ENCODE measurements at places on chromosomes 1 and 21.

- peak; percentile 35 for DNase-seq
These were observed 787 bp downstream of the PTGFR start for GRCh38 chr1:78491451-78492071.

GRCh38 chr1:1618396-1619068, 3.2 kb downstream of the MIB2 start:
- no peak for DNase-seq

DNA sequence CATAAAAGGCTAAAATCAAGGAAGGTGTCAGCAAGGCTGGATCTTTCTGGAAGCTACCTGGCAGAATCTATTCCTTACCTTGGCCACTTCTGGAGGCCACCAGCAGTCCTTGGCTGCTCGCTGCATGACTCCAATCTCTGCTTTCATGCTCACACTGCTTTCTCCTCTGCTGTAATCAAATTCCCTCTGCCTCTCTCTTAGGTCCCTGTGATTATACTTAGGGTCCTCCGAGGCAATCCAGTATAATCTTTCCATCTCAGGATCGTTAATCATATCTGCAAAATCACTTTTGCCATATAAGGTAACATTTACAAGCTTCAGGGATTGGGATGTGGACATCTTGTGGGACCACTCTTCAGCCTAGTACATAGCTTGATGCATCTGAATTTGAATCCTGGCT, 110.7 kb upstream of the IVNS1ABP start:
- DNase-seq: no peak

DNA sequence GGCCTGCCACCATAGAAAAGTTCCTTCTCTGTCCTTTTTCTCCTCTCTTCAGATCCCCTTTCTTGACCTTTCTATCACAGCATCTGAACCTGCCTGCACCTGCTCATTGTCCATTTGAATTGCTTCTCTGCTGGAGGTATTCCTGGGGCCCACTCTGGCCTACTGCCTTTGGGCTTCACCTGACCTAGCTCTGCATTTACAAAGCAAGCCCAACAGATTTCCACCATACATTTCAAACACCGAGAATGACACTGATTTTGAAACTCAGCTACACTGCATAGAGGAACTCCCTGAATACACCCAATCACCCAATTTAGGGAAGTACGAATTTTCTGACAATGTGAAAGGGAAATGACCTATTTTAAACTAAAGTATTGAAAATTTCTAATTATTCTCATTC, 284.5 kb upstream of the USP25 start:
- DNase-seq: no peak

DNA sequence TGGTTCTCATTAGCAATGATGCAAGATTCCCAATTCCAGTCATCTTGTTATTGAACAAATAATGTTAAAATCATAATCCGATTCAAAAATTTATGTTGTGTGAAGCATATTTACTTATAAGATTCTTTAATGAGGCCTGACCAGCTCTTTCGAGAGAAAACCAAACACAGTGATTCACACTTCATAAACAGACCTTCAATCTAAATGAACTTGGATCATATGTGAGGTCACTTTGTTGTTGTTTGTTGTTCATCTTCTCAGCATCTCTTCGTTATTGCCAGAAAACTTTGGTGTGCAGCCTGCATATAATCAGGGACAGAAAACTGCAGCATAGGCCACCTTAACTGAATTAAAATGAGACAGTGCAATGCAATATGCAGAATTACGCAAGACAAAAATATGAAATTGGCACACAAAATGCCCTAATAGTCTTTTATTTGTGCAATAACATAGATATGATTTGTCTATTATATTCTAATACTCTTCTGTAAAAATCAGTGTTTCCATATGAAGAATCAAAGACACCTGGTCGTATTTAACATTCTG, 30.1 kb downstream of the NCAM2 start:
- no peak for DNase-seq

DNA sequence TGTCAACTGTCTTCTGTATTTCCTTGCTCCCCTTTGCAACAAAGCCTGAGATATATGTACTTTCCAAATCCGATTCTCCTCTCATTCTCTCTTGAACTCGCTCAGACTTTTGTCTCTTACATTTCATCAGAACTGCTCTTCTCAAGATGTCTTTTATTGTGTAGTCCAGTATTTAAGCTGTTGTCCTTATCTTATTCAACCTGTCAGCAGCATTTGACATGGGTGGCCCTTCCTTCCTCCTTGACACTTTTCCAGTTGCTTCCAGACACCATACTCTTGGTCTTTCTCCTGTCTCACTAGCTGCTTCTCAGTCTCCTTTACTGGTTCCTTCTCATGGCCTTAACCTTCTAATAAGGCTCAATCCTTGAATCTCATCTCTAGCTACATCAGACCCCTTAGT, 47.0 kb downstream of the TSNAX start:
- no peak for DNase-seq

DNA sequence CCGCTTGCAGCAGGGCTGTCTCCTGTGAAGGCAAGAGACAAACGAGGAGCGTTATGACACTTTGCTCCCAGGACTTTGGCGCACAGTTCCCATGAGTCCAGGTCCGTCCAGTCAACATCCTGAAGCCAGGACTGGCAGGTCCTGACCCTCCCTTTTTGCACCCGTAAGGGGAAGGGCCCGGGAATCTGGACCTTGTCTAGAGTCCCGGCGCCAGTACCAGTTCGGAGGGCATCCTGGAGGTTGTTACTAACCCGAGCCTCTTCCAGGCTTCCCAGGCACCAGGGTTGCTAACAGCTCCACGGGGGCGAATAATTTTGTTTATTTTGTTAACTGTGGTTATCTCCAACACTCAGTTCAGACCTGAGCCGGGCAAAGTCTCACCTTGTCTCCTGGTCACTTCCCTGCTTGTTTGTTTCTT, 682 bp upstream of the RWDD3 start:
- DNase-seq: peak; percentile 60

GRCh38 chr1:62530516-62531154, 66.7 kb upstream of the ANGPTL3 start:
- peak; percentile 72 for DNase-seq

- peak; percentile 23 for DNase-seq
These were observed 53.9 kb upstream of the ASPM start for GRCh38 chr1:197200272-197200899.

DNA sequence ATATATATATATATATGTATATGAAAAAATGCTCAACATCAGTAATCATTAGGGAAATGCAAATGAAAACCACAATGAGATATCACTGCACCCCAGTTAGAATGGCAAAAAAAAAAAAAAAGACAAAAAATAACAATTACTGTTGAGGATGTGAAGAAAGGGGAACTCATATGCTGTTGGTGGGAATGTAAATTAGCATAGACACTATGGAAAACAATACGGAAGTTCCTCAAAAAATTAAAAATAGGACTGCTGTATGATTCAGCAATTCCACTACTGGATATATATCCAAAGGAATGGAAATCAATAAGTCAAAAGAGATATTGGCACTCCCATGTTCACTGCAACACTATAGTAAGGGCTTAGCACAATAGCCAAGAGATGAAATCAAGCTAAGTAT, 41.5 kb upstream of the CTBS start:
- no peak for DNase-seq

DNA sequence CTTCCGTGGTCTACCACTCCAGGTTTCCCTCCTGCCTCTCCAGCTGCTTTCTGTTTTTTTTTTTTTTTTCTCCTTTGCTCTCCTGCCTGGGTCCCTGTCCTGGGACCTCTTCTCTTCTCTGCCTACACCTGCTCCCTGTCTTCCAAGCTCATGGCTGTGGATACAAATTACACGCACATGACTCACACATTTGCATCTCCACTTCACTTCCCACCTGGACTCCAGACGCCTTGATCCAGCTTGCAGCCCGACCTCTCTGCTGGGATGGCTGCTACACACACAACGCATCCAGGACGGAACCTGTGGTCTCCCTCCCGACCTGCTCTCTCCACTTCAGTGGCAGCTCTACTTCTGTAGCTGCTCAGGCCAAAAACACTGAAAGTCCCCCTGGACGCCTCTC, 44.4 kb upstream of the B3GALT5 start:
- no peak for DNase-seq

DNA sequence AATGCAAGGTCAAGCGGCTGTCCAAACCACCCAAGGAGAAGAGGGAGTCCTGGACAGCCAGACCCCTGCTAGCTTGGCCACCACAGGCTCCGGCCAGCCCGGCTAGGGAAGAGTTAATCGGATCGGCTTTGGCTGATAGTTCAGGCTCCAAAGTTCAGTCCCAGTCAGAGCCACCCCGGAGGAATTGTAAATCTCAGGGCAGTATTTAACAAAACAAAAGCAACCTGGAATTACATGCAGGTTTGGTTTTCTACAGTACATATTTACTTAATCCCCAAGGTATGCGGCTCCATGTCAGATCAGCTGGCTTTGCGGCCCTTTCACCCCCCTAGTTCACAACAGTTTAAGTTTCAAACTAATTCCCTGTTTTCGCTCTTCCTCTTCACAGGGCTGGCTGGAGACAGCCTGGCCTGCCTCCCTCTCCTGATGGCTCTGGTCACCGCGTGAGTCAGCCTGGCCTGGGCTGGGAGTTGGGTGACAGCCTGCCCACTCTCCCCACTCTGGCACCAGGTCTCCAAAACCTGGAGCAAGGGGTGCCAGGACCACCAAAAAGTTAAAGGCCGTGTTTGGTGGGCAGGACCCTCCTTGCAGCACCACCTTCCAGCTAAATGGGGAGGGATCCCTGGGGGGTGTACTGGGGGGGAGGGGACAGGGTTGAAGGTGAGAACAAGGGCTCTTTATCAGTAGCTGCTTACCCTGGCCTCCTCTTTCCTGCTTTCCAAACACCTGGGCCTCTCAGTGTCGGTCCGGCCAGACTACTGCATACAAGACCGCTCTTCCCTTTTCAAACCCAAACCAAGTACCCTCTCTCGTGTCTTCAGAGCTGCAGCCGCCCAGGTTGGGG, 1.9 kb downstream of the DHRS3 start:
- DNase-seq: peak; percentile 81

DNA sequence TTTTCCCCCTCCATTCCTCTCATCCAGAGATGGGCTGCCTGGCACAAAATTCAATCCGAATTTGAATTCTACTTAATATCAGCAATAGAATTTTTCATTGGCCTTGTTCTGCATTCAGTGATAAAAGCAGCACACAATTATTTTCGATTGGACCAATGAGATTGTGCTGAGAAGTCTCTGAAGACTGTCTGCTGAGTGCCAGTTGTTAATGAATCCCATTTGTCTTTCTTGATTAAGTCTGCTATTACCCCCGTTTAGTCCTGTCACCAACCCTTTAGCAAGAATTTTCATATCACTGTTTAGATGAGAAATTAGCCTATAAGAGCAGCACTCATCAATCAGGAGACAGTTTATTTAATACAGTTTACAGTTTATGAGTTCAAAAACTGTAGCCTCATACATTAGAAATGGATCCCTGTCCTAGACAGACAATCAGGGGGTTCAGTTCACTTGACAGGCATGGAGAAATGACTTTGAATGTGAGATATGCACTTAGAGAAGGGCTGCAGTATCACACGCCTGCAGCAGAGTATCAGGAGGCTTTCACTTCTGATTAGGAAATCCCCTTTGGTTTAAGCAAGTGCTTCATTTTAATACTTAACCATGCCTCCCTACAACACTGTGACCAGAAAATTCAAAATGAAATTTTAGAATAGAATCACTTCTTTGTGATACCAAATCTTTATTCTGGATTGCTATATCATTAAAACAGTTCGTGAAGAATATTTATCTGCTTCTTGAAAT, 304.7 kb upstream of the PTBP2 start:
- DNase-seq: no peak

- peak; percentile 76 for DNase-seq
These were observed 8.0 kb downstream of the PLXNA2 start for GRCh38 chr1:208235982-208236761.

- no peak for DNase-seq
These were observed 5.9 kb upstream of the PAFAH2 start for GRCh38 chr1:26003756-26004155.

DNA sequence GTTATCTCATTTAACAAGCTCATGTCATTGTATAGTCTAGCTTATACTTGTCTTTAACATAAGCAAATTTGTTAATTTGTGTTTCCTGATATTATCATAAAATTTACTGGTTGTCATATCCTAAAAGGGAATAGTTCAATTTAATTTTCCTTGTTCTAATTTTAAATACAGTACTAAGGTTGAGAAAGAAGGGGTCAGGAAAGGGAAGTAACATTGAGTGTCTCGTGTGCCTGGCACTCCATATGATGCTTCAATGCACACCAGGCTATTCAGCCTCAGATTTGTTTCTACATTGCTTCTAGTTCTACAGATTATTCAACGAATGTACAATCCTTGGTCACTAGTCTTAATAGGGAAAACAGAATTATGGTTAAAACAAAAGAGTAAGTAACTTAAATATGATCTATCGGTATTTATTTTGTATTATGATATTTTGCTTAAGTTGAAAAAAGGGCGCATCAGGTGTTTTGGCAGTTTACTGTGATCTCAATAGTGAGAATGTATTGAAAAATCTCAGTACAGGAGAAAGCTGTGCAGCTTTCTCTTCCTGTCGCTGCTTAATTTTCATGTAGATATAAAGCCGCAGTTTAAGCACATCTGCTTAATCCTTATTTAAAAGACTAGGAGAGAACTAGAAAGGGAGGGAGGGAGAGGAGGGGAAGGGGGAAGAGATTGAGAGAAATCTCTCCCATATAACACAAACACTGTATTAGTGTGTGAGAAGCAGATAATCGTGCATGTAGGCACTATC, 13.0 kb downstream of the PTPRC start:
- DNase-seq: no peak

GRCh38 chr1:33082575-33083108, 1.7 kb downstream of the AZIN2 start:
- no peak for DNase-seq

DNA sequence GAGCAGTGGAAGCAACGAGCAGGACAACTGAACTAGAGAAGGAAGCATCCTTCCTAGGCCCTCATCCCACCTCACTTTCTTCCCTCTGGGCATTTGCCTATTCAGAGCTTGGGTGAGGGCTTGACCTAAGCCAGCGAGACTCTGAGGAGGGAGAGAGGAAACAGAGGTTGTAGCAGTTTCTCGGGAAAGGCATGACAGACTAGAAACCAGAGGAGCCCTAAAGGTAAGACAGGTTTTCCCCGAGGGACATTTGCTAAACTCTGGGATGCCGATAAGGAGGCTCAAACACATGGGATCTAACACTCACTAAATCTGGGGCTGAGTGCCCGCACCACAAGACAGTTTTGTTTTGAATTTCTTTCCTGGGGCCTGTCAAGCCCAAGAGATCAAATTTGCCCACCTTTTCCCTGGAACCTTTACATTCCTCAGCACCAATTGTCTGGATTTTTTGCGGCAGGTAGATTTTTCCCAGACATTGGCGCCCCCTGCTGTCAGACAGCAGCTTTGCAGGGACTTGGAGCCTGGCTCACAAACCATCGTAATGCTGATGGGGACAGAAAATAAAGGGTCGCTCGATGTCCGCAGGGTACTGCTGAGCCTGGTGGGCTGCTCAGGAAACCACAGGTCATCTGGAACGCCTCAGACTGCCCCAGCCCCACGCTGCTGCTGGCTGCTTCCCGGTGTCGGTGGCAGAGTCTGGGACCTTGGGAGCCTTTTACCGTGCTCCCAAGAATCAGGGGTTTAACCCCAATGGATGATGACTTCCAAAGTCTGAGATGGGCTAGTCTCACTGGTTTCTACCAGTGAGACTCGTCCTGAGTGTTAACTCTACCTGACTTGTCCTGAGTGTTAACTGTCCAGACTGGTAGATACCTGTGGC, 23.4 kb upstream of the TSPAN2 start:
- DNase-seq: peak; percentile 34

GRCh38 chr21:28543975-28544374, 448.7 kb downstream of the LTN1 start:
- DNase-seq: no peak

GRCh38 chr1:182786223-182786994, 3.2 kb upstream of the NPL start:
- DNase-seq: peak; percentile 79
